ENCODE measurements at places on chromosomes 12 and 14.

- no peak for DNase-seq
Observed at GRCh38 chr14:76257111-76257803, 105.5 kb downstream of the GPATCH2L start.

DNA sequence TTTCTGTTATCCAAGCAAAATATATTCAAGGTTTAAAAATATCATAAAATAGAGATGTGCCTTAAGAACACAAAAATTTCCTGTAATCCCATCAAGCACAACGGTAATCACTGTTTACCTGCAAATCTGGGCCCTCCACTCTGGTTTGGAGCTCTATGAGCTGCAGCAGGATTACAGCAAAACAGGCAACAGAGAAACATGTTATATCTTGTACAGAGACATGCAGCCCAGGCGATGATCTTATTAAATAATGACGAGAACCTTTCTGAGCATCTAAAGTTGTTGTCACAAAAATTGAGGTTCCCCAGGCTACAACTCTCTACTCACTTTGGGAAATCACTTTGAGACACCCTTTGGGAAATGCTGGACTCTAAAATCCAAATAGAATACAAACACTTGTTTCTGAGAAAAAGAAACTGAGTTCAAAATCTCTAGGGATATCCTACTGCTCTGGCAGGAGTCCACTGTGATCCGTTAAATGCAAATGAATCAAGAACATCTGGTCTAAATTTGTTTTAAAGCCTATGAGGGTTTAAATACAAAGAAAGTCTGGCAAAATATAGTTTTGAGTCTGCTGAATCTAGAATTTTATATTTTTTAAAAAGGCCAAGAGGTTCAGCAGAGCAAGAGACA, 36.3 kb downstream of the STON2 start:
- no peak for DNase-seq

DNA sequence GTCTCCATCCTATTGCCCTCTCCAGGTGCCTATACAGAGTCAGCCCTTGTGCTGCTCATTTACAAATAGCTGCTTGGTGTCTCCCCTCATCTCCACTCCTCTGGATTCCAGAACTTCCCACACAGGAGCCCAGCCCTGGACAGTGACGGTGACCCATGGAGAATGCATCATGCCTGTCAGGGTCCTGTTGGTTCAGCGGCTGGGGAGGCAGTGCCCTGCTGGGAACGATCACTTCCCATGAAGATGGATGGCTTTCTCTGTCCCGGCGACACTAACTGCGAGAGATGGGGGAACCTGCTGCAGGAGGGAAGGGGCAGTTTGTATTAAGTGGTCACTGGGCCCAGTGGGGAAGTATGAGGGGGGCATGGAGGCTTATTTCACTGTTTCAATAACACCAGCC, 395.0 kb upstream of the TBX3 start:
- no peak for DNase-seq

DNA sequence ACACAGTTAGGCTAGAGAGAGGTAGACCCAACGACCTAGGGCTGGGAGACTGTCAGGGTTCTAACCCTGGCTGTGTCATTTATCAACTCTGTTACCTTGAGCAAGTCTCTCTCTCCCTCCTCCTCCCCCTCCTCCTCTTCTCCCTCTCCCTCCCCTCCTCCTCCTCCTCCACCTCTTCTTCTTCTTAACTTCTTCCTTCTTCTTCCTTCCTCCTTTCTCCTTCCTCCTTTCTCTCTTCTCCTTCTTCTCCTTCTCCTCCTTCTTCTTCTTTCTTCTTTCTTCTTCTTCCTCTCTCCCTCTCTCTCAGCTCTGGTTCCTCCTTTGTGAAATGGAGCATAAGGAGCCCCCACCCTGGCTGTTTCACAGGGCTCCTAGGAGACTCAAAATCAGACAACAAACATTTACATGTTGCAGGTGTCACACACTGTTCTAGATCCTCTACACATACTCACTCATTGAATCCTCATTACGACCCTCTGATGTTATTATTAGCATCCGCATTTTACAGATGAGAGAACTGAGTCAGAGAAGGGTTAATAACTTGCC, 2.2 kb upstream of the KCNH3 start:
- no peak for DNase-seq

DNA sequence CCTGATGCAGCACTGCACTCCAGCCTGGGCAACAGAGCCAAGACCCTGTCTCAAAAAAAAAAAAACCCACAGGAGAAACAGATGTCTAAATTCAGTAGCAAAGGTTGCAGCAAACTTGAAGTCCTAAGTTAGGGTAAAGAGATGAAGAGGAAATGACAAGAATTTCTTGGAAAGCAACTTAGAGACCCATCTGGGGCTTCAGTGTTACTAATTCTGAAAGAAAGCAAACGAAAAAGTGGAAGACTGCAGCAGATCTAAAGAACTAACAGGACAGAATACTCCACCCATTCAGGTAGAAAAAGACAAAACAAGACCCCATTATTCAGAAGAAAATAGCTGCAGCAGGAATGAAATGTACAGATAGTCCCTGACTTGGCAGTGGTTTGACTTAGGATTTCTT, 31.9 kb downstream of the RESF1 start:
- DNase-seq, result no peak

DNA sequence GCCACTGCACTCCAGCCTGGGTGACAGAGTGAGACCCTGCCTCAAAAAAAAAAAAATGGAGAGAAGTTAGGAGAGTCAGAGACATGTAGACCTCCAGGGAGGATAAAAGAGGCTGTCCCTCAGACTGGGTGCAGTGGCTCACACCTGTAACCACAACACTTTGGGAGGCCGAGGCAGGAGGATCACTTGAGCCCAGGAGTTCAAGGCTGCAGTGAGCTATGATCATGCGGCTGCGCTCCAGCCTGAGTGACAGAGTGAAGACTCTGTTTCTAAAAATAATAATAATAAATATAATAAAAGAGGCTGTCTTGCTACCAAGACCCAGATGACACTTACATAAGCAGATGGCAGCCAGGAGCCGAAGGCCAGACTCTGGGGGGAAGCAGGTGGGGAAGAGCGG, 18.5 kb downstream of the SLC7A8 start:
- DNase-seq, result no peak

DNA sequence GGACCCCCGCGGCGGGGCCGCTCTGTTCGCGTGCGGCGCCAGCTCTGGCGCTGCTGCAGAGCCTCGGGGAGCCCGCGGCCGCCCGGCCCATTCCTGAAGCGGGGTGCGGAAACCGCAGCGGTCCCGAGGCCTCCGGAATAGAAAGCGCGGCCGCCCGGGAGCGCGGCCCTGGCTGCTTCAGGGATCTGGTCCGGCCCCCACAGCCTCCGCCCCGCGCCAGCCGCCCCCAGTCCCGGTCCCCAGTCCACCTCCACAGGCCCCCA, 204 bp downstream of the HSP90AA1 start:
- no peak for DNase-seq

DNA sequence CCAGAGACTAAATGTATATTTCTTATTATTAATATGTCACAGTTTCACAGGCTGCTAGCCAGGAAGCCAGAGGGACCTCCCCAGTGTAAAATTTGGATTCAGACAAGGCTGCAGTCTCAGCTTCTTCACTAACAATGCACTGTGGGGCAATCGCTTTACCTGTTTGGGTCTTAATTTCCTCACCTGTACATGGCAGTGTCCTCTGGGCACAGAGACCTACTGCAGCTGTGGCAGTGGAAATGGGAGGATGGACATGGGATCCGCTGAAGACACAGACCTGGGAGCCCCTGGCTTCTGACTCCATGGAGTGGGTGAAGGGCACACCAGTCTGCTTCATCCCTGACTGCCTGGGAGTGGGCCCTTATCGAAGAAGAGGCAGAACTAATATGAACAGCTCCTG, 6.9 kb upstream of the SERPINA5 start:
- DNase-seq, result no peak

GRCh38 chr12:103249607-103250006, 246.2 kb downstream of the C12orf42 start:
- DNase-seq, result no peak
